Activated B cell treated with CpG ODN at 0.5 μM for 24 hours (primary cell): ENCODE measurements at places on chromosomes 12 and 14. TPM values are rescaled to one million over a fixed set of nuclear protein-coding genes. Genes with fewer than 3 reads are reported as not detected.

The PROX2 gene
- total RNA-seq, result 0.07 TPM in 1 of 2 replicates, not detected in the other

GRCh38 chr12:51815571-51815970 is 32.9 kb downstream of the FIGNL2 start:
- no peaks in the 10 kb centered on the region for H3K36me3 ChIP-seq
- H3K4me3 ChIP-seq, result peak overlapping the region; percentile 66
- DNase-seq, result no peak
- peaks cover 11% of the 10 kb centered on the region for H3K4me1 ChIP-seq

The FOXG1 gene
- total RNA-seq, result not detected in 2 replicates

DNA sequence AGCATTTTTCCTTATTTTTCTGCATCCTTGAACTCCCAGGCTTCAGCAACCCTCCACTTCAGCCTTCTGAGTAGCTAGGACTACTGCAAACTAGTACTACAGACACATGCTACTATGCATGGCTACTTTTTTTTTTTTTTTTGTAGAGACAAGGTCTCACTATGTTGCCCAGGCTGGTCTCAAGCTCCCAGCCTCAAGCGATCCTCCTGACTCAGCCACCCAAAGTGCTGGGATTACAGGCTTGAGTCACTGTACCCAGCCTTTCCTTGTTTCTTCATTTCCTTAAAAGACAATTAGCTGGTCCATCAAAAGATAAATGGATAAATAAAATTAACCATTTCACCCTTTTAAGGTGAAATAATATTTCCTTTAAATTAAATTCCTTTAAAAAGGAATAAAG is 205.8 kb downstream of the SPTSSA start:
- no peak overlapping the region for H3K27ac ChIP-seq
- H3K4me1 ChIP-seq, result no peaks in the 10 kb centered on the region
- no peak for DNase-seq
- H3K36me3 ChIP-seq, result no peaks in the 10 kb centered on the region

DNA sequence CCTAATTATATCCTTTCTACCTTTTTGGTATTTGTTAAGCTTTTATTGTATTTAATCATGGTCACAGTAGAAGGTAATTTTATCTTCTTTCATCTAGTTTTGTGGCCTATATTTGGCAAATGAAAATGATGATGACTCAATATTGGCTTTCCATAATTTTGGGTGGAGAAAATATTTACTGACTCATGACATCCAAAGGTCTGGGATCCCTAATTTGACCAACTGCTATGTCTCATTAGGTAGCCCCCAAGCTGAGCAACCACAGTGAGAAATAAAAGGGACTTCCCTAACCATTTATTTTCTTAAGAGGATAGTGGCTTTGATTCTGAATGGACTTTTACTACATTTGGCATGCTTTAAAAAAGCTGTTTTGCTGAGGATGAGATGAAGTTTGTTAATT is 289.5 kb downstream of the RMST start:
- no peak for DNase-seq
- H3K4me1 ChIP-seq, result no peaks in the 10 kb centered on the region
- H3K27me3 ChIP-seq, result no peaks in the 10 kb centered on the region
- no peaks in the 10 kb centered on the region for H3K36me3 ChIP-seq

The NRXN3 gene
- not detected in 2 replicates for total RNA-seq

DNA sequence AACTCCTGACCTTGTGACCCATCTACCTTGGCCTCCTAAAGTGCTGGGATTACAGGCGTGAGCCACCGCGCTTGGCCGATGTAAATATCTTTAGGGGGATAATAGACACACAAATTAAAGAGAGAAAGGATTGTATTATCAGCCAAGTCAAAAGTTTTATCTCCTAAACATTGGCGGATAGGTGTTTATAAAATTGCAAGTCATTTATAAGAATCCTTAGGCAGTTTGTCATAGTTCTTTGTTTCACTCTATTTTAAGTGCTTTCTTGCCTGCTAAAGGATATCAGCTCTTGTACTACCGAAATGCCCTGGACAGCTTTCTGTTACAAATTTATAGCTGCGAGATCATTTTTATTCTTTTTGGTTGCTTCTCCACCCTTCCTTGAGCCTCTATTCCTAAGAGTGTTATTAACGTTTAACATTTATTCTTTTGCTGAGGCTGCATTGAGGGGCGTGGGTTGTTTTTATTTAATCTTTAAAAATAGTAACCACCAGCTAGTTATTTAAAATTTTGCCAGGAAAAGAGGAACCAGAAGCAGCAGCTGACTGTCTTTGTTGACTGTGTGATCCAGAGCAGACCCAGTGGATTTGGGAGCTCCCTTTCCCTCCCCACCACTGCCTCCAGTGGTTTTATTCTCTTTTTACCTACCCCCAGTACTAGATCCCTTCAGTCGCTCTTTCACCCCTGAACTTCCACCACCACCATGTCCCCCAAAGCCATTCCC is 106.4 kb downstream of the DIP2B start:
- H3K4me3 ChIP-seq, result no peak overlapping the region
- DNase-seq, result no peak
- H3K27me3 ChIP-seq, result no peaks in the 10 kb centered on the region
- peaks cover 13% of the 10 kb centered on the region for H3K36me3 ChIP-seq
- peaks cover 40% of the 10 kb centered on the region for H3K4me1 ChIP-seq

DNA sequence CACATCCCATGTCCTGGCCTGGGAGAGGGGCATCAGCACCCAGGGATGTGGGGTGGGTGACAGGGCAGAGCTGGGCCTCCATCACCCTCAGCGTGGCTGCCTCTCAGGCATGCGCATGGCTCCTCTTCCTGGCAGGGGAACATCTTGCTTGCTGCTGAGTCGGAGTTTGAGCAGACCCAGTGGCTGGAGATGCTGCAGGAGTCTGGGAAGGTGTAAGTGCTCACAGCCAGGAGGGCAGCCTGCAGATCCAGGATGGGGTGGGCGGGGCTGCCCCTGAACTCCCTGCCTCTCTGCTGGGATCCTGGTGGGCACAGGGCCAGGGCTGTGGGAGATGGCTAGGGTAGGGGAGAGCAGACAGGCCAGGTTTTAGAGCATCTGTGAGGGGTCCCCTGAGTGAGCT is 16.2 kb downstream of the PLEKHD1 start:
- H3K4me1 ChIP-seq, result no peaks in the 10 kb centered on the region
- H3K36me3 ChIP-seq, result no peaks in the 10 kb centered on the region
- no peak for DNase-seq

- H3K27me3 ChIP-seq, result peaks cover 12% of the 10 kb centered on the region
- no peak for DNase-seq
- H3K4me1 ChIP-seq, result peaks cover 10% of the 10 kb centered on the region
- H3K4me3 ChIP-seq, result no peak overlapping the region
- H3K36me3 ChIP-seq, result no peaks in the 10 kb centered on the region
Observed at GRCh38 chr14:100547633-100548294, 39.5 kb downstream of the BEGAIN start.

DNA sequence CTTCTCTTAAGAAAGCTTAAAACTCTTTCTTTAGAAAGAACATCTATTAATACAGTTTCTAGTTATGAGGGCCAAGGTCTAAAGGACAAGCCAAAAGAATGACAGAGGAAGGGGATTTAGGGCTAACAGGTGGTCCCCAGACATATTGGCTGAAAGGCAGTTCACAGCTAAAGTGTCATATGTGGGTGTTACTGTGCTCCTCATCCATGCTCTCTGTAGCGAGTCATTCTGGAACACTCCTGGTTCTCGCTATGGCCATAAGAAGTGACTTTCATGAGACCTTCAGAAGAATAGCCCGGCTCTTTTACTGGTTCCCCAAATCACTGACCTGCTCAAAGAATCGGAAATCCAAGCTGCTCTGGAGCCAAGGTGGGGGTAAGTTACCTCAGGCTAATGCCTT is 55.0 kb downstream of the TBK1 start:
- H3K4me3 ChIP-seq, result no peak overlapping the region
- no peaks in the 10 kb centered on the region for H3K4me1 ChIP-seq
- DNase-seq, result no peak
- no peak overlapping the region for H3K27ac ChIP-seq

GRCh38 chr12:114241973-114242434 is 163.9 kb downstream of the TBX5 start:
- no peaks in the 10 kb centered on the region for H3K4me1 ChIP-seq
- no peak overlapping the region for H3K4me3 ChIP-seq
- H3K36me3 ChIP-seq, result no peaks in the 10 kb centered on the region
- DNase-seq, result no peak

The KLRC2 gene
- not detected in 2 replicates for total RNA-seq

GRCh38 chr12:131943389-131943788 is 6.4 kb upstream of the EP400 start:
- no peaks in the 10 kb centered on the region for H3K27me3 ChIP-seq
- H3K36me3 ChIP-seq, result peaks cover 49% of the 10 kb centered on the region
- H3K4me1 ChIP-seq, result peaks cover 5% of the 10 kb centered on the region
- no peak overlapping the region for H3K27ac ChIP-seq
- no peak overlapping the region for H3K4me3 ChIP-seq

DNA sequence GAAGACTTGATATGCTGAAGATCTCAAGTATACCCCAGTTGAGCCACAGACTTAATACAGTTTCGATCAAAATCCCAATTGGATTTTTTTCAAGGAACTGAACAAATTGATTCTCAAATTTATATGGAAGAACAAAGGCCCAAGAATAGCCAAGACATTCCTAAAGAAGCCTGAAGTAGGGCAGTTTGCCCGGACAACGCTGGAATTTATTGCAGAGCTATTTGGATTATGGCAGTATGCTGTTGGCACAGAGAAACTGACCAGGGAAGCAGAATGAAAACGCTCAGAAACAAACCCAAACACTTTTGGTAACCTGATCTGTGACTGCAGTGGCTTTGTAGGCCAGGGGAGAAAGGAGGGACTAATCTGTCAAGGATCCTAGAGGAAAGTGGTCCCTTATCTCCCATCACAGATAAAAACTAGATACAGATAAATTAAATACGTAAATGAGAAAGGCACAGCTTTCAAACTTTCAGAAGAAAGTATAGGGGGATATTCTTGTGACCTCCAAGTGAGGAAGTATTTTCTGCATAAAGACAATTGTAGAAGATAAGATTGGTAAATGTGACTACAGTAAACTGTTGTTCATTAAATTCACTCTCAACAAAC is 35.9 kb upstream of the GSC start:
- H3K36me3 ChIP-seq, result no peaks in the 10 kb centered on the region
- H3K4me1 ChIP-seq, result no peaks in the 10 kb centered on the region
- H3K27me3 ChIP-seq, result peaks cover 6% of the 10 kb centered on the region
- no peak overlapping the region for H3K4me3 ChIP-seq

GRCh38 chr12:121955258-121956237 is 37.2 kb downstream of the CFAP251 start:
- no peaks in the 10 kb centered on the region for H3K27me3 ChIP-seq
- no peak for DNase-seq
- no peak overlapping the region for H3K4me3 ChIP-seq
- H3K27ac ChIP-seq, result no peak overlapping the region
- no peaks in the 10 kb centered on the region for H3K36me3 ChIP-seq

The PTPRO gene
- 20.0 and 23.9 TPM in 2 replicates for total RNA-seq

DNA sequence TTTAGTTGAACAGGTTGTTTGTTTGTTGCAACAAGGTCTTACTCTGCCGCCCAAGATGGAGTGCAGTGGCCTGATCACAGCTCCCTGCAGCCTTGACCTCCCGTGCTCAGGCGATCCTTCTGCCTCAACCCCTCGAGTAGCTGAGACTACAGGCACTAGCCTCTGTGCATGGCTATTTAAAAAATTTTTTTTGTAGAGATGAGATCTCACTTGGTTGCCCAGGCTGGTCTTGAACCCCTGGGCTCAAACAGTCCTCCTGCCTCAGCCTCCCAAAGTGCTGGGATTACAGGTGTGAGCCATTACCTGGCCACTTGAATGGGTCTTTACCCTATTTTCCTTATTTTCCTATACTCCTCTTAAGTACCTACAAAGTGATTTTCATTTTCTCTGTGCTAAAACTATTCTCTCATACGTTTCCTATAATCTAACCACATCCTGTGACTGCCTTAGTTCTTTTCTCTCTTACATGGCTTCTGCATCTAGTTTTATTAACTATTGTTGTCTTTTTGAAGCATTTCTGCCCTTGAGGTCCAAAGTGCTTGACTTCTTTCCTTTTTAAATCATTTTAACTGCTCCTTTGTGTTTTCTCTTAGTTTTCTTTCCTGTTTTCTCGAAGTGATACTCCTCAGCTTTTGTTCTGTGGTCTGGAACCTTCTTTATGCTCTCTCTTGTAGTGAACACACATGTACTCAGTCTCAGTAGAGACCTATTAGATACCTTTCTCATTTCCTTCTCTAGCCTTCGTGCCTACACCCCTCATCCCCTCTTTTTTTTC is 14.1 kb downstream of the GPX2 start:
- no peak for DNase-seq
- peaks cover 67% of the 10 kb centered on the region for H3K36me3 ChIP-seq
- H3K27me3 ChIP-seq, result no peaks in the 10 kb centered on the region
- H3K4me3 ChIP-seq, result no peak overlapping the region
- H3K4me1 ChIP-seq, result peaks cover 14% of the 10 kb centered on the region

DNA sequence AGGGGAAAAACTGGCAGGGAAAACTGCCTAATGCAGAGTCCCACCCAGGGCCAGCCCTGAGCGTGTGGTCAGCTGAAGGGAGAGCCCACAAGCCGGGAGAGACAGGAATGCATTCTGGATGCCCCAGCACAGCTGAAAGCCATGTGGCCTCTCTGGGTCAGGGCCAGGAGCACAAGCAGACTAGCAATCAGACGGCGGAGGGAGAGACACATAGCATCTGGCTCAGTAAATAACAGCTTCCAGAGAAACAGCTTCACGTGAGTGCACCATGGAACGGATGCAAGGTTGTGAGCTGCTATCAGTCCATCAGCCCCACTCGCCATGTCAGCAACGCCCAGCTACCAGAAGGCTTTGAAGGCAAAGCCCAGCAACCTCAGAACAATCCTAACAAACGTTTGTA is 28.2 kb upstream of the TMEM106C start:
- peaks cover 10% of the 10 kb centered on the region for H3K27me3 ChIP-seq
- no peak overlapping the region for H3K27ac ChIP-seq
- H3K4me3 ChIP-seq, result no peak overlapping the region
- DNase-seq, result no peak
- H3K36me3 ChIP-seq, result no peaks in the 10 kb centered on the region
